Stimulated activated CD8-positive, alpha-beta memory T cell treated with anti-CD3 and anti-CD28 coated beads, Interleukin-7, amount 100 ng/mL, for 1 hour (primary cell): ENCODE measurements at places on chromosomes 13 and 19.

DNA sequence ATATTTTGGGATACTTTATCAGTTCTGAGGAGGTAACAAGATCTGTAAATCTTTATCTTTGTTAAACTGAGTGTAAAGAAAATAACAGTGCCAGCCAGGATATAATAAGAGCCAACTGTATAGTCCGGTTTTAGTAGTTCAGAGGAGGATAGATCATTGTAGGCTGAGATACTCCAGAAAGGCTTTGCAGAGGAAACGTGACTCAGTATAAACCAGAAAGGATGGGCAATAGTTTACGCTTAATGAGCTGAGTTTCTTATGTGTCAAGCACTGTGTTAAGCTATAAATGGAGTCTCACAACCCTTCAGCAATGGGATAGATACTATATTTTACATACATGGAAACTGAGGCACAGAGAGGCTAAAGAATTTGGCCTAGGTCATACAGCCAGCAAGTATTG is 3.8 kb downstream of the RFXAP start:
- no peak for DNase-seq

- no peak for DNase-seq
These were observed 2151.4 kb upstream of the PCDH20 start for GRCh38 chr13:63567031-63567430.

GRCh38 chr13:59721926-59722910 is 441.5 kb downstream of the DIAPH3 start:
- no peak for DNase-seq

DNA sequence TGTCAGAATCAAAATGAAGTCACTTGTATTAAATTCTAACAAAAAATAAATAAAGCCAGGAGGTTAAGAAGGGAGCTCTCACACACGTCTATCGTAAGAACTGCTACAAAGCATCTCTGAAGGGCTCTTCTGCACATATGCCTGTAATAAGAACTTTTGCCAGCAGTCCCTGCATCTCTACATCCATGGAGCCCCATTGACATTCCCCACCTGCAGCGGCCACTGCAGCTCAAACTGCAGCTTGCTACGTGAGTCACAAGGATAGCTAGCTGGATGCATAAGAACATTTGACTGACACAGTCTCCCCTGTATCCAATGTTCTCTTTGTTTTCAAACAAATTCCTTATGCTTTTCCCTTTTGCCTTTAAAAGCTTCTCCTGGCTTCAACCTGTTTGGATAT is 68.3 kb downstream of the DNAJC3 start:
- no peak for DNase-seq

- DNase-seq: no peak
These were observed 12.5 kb downstream of the DCAF15 start for GRCh38 chr19:13964776-13965175.

DNA sequence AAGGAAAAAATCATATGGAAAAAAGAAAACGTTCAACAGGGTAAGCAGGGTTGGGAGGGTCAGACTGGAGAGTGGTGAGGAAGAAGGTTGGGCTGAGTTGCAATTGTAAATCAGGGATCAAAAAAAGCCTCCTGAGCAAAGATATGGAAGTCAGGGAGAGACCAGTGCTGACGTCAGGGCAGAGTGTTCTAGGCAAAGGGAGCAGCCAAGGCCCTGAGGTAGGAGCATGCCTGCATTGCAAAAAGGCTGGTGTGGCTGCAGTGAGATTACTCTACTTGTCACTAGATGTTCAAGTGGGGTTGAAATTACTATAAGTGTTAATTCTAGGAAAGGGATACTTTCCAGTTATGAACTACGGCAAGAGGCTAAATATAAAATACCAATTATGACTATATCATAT is 562.0 kb downstream of the MYO16 start:
- no peak for DNase-seq

DNA sequence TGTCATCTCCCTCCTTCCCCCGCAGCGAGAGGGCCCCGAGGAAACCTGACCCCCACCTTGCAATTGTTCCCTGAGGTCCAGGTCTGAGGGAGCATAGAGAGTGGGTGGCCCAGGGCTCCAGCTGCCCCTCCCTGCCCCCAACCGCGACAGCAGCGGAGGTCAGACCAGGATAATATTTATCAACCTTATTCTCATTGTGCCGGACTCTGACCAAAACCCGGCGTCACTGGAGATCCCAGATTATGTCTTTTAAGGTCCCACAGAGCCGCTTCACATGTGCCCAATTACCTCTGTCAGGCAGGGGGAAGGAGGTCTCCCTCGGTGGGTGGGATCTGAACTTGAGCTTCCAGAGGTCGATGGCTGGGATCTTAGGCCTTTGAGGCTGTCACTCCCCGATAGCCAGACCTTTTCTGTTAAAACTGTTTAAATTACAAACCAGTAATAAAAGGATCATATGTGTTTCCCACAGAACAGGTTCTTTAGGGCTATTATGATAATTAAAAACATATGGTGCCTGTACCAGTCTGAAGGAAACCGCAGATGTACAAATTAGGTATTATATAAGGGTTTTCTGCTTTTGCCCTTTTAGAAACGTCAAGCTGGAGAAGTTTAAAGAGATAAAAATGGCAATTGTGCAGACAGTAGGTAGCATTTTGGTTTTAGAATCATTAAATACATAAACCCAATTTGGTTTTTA is 195.5 kb downstream of the ZNF536 start:
- no peak for DNase-seq

DNA sequence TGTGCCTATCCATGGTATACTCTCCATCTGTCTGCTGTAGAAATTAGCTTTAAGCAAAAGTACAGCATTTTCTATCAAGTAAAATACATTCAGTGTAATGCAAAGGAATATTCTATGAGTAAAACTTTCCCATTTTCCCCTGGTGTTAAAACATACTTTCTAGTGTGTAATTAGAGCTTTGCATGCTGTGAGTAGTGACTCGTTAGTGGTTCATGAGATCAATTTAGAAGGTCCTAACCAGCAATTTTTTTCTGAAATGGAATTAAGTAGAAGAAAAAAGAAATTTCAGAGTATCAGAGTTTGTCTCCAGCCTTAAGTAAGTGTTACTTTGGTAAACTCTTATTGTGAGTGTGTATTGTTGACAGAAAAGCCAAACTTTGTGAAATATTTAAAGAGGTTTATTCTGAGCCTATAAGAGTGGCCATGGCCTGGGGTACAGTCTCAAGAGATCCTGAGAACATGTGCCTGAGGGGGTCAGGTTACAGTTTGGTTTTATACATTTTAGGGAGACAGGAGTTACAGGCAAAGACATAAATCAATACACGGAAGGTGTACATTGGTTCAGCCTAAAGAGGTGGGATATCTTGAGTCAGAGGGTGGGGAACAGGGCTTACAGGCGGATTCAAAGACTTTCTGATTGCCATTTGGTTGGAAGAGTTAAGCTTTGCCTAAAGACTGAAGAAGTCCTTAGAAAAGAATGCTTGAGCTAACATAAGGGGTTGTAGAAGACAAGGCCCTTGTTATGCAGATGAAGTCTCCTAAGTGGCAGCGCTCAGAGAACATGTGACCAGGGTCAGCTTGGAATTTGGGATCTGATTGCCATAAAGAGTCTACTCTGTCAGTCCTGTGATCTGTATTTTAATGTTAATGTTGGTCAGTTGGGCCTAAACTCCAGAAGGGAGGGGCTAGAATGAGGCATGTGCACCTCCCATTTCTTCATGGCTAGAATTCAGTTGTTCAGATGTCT is 25.5 kb downstream of the FAM187B start:
- no peak for DNase-seq

DNA sequence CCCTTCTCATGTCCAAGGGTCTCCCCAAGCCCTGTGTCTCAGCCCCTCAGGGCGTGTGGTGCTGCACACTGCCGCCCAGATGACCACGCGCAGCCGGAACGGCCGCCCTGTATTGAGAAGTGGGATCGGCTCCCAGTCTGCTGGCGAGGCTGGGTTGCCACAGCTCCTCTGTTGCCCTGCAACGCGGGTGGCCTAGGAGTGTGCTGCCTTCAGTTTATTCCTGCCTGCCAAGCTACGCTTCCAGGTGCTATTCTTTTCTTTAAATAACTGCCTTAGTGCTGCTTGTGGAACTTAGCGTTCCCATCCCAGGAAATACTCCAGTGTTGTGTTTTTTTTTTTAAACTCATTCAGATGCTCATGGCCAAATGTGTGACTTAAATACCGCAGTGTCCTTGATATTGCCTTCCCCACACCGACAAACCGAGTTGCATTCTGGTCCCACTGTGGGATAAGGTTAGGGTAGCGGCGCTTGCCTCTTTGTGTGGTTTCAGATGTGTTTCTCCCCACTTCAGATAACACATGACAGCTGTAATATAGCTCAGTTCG is 16.6 kb downstream of the ACTN4 start:
- no peak for DNase-seq

DNA sequence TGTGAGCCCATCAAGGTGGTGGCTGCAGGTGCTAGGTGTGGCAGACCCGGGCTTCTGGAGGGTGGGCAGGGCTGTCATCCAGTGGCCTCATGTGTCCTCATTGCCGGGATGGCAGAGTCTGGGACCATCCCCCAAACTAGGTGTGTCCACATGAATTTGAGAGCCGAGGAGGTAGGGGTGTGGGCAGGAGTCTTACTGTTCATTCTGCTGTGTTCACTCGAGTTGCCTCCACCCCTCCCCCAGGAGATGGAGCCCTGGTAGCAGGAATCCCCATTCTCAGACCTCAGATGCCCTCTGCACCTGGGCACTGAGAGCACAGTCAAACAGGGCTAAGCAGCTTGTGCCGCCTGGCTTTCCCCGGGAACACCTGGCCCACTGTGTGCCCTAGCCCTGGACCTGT is 22.4 kb downstream of the NAXD start:
- no peak for DNase-seq

- no peak for DNase-seq
These were observed 246.1 kb downstream of the DCT start for GRCh38 chr13:94233401-94233800.
